ENCODE measurements at places on chromosomes 5 and 9. TPM values are rescaled to one million over a fixed set of nuclear protein-coding genes. Genes with fewer than 3 reads are reported as not detected.
A peak's percentile ranks its signal among the peaks of the same experiment; 100 is the strongest.

DNA sequence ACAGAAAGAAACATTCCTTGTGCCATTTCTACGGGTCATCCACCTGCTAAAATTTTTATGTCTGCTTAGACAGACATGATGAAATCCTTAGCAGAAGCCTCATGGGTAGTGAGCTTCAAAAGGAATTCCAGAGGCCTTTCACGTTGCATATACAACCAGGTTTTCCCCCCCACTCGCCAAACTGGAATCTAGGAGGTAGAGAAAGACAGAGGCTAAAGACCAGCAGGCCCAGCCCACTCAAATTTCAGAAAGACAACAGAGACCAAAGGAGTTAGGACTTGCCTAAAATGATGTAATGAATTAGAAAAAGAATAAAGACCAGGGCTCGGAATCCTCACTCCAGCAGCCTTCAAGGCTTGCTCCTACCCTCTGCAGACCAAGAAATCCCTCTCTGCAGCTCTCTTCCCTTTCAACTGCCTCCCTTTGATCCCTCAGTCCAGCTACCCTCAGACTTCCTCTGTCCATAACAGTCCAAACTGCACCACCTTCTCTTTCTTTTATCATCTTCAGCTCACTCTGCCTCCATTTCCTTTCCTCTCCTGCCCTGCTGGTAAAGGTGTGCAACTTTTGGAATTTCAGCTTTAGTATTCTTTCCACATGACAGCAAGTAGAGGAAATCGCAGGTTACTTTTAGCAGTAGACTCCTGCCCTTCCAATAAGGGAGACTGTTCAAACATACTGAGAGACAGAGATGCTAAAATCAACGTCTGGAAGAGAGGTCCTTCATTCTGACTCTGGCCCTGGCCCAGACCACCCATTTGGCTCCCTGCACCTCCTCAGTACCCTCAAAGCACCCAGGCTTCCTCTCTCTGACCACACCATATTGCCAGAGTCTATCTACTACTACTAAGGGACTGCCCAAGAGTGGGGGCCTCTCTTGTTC lies 8.9 kb downstream of the B4GALT1 start:
- DNase-seq: no peak
- peak overlapping the region; percentile 8 for H3K4me3 ChIP-seq
- no peaks in the 10 kb centered on the region for H3K27me3 ChIP-seq
- peaks cover 76% of the 10 kb centered on the region for H3K4me1 ChIP-seq
- H3K27ac ChIP-seq: peak overlapping the region; percentile 91

DNA sequence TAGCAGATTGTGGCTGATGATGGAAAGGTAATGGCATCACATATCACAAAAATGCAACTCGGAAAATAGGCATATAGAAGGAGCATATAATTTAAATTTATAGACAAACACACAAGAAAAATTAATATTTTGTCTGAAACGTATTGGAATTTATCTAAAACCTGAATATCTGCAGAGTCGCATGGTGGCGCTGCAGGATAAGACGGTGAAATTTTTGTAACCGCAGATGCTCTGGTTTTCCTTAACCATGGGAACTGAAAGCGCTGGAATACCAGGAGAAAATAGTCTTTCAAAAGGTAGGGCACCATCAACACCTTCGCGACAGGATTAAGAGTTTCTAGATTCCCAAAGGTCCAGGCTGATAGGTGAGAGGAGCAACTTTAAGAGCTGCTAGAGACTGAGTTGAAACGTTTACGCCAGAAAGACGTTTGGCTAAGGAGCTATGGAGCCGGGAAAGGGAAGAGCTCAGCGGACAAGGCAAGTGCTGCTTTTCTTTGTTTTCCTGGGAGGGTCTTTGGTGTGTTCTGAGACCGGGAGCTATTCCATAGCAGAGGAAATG lies 11.0 kb upstream of the PCDHB15 start:
- no peaks in the 10 kb centered on the region for H3K4me1 ChIP-seq
- no peaks in the 10 kb centered on the region for H3K27me3 ChIP-seq
- DNase-seq: no peak

GRCh38 chr9:7791394-7791793 lies 8.2 kb downstream of the DMAC1 start:
- peaks cover 35% of the 10 kb centered on the region for H3K36me3 ChIP-seq
- no peak overlapping the region for H3K4me3 ChIP-seq
- H3K27ac ChIP-seq: no peak overlapping the region
- no peaks in the 10 kb centered on the region for H3K27me3 ChIP-seq

- no peak for DNase-seq
- H3K36me3 ChIP-seq: no peaks in the 10 kb centered on the region
- no peak overlapping the region for H3K4me3 ChIP-seq
- H3K4me1 ChIP-seq: no peaks in the 10 kb centered on the region
- no peaks in the 10 kb centered on the region for H3K27me3 ChIP-seq
- no peak overlapping the region for H3K27ac ChIP-seq
These were observed 467 bp upstream of the SMIM32 start for GRCh38 chr5:136193322-136193935.

GRCh38 chr5:135834639-135835529 lies at the start of gene SLC25A48:
TSS of gene SLC25A48 (plus strand) at chr5:135834663. CDS start at chr5:135834848, 185 bp downstream.
- H3K27ac ChIP-seq: no peak within 1 kb of the TSS
- H3K4me1 ChIP-seq: no peaks in the 10 kb centered on the region
- H3K27me3 ChIP-seq: no peaks in the 10 kb centered on the region

The SLC1A3 gene
- total RNA-seq: 3.1 TPM

The GDA gene
- not detected for total RNA-seq

All from naive thymus-derived CD4-positive, alpha-beta T cell (primary cell).